Liver (tissue), 10 donors: ENCODE measurements at places on chromosomes 2 and 18. TPM values are rescaled to one million over a fixed set of nuclear protein-coding genes. Genes with fewer than 3 reads are reported as not detected.

PDE1A gene
- polyA plus RNA-seq = 1.6 TPM

DNA sequence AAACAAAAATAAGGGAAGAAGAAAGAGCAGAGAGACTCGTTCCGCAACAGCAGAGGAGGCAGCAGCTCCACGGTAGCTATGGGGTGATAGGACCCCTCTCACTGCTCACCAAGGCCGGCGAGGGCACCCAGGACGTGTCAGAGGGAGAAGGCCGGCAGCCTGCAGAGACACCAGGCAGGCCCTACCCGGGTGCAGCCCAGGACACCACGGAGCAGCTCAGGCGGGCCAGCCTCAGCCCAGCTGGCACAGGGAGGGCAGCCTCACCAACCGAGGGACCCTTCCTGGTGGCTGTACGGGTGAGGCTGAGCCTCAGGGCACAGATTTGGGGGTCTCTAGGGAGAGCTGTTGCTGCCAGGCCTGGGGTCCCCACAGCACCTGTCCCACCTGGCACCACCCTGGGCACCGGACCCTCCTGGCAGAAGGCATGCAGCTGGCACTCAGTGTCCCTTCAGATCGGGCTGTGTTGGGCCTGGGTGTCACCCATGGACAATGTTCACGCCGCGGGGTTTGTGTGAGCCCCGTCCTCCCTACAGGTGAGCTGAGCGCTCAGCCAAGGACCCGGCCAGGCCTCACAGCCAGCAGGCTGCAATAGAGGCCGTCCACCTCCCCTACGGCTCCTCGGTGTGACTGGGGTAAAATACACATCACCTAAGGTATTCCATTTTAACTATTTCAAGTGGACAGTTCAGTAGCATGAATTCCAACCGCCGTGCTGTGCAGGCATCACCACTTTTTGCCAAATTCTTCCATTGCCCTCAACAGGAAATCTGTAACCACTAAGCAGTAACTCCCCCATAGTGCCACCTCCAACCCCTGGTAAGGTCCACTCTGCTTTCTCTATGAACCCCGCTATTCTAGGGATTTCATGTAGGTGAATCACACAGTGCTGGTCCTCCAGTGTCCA lies 21.6 kb downstream of the KCNG2 start:
- H3K4me1 ChIP-seq = no peaks in the 10 kb centered on the region
- H3K36me3 ChIP-seq = no peaks in the 10 kb centered on the region
- peak; percentile 16 for DNase-seq

GRCh38 chr2:64844087-64844486 lies 145.1 kb upstream of the SLC1A4 start:
- no peak overlapping the region for H3K27ac ChIP-seq
- no peak for DNase-seq
- H3K4me1 ChIP-seq = no peaks in the 10 kb centered on the region
- H3K36me3 ChIP-seq = no peaks in the 10 kb centered on the region
- no peaks in the 10 kb centered on the region for H3K27me3 ChIP-seq

- H3K4me3 ChIP-seq = no peak overlapping the region
- H3K27me3 ChIP-seq = no peaks in the 10 kb centered on the region
- DNase-seq = no peak
Observed at GRCh38 chr2:209459359-209459758, 35.5 kb downstream of the MAP2 start.

GRCh38 chr18:46680784-46681695 lies 24.0 kb upstream of the LOXHD1 start:
- no peak for DNase-seq
- H3K36me3 ChIP-seq = no peaks in the 10 kb centered on the region
- H3K4me3 ChIP-seq = no peak overlapping the region
- no peaks in the 10 kb centered on the region for H3K4me1 ChIP-seq

AGXT gene
- polyA plus RNA-seq = 1,572 TPM

CAPG gene
- polyA plus RNA-seq = 6.3 TPM

DNA sequence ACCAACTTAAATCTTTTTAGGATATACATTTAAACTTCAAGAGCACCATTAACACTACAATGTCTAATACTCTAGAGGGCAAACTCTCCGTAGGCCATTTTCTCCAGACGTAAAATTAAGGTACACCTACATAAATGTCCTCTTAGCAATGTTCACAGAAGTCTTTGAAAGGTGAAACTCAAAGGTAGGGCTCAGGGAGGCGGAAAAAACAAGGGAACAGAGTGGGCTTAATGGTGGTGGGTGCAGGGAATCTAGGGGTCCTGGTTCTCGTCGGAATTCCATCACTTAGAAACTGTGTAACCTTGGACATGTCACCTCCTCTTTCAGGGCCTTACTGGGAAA lies 668 bp downstream of the NFU1 start:
- H3K4me3 ChIP-seq = peak overlapping the region; percentile 75
- H3K4me1 ChIP-seq = peaks cover 10% of the 10 kb centered on the region
- peak overlapping the region; percentile 98 for H3K27ac ChIP-seq

DNA sequence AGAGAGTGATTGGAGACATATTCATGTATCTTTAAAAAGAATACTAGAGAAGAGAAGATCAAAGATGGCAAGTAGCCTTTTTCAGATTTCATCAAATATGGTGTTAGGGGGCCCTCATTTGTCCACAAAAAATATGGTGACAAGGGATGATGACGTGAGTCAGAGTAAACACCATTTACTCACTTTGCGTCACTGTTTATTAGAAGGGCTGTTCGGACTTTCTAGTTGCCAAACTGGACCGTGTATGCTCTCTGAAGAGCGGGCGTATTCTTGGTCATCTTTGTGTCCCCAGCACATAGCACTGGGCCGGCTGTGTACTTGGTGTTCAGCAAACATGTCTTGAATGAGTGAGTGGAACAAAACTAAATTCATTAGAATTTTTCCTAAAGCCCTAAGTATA lies 37.5 kb downstream of the TTC39C start:
- DNase-seq = no peak
- no peak overlapping the region for H3K4me3 ChIP-seq
- H3K36me3 ChIP-seq = no peaks in the 10 kb centered on the region
- no peaks in the 10 kb centered on the region for H3K27me3 ChIP-seq
- H3K27ac ChIP-seq = peak overlapping the region; percentile 96

GPR39 gene
- 3.3 TPM for polyA plus RNA-seq

GRCh38 chr2:86441882-86442641 lies 891 bp downstream of the KDM3A start:
- peak overlapping the region; percentile 92 for H3K4me3 ChIP-seq
- H3K27me3 ChIP-seq = no peaks in the 10 kb centered on the region
- peak; percentile 57 for DNase-seq
- no peaks in the 10 kb centered on the region for H3K36me3 ChIP-seq
- H3K27ac ChIP-seq = peak overlapping the region; percentile 98
- H3K4me1 ChIP-seq = peaks cover 11% of the 10 kb centered on the region

- no peak for DNase-seq
- H3K27me3 ChIP-seq = no peaks in the 10 kb centered on the region
Observed at GRCh38 chr2:224894356-224894755, 147.9 kb downstream of the DOCK10 start.

RNF181 gene
- polyA plus RNA-seq = 195 TPM

- no peaks in the 10 kb centered on the region for H3K4me1 ChIP-seq
- H3K4me3 ChIP-seq = no peak overlapping the region
- H3K27ac ChIP-seq = no peak overlapping the region
- no peak for DNase-seq
Observed at GRCh38 chr18:28691496-28691840, 514.5 kb upstream of the CDH2 start.

ARHGAP28 gene
- 0.38 TPM for polyA plus RNA-seq

DNA sequence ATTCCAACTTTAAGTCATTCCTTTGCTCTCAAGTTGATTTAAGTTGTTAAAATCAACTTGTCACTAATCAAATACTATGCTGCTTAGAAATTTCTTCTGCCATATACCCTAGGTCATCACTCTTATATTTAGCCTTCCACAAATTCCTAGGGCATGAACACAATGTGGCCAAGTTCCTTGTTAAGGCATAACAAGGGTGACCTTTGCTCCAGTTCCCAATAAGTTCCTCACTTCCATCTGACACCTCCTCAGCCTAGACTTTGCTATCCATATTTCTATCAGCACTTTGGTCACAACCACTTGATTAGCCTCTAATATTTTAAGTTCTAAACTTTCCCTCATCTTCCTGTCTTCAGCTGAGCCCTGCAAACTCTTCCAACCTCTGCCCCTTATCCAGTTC lies 9.9 kb upstream of the TMEM37 start:
- no peak for DNase-seq
- H3K36me3 ChIP-seq = no peaks in the 10 kb centered on the region
- no peaks in the 10 kb centered on the region for H3K27me3 ChIP-seq
- H3K27ac ChIP-seq = no peak overlapping the region
- H3K4me1 ChIP-seq = peaks cover 11% of the 10 kb centered on the region
- no peak overlapping the region for H3K4me3 ChIP-seq

GRCh38 chr2:888906-889566 lies 61.6 kb upstream of the SNTG2 start:
- H3K27me3 ChIP-seq = peaks cover 4% of the 10 kb centered on the region
- no peak for DNase-seq
- H3K36me3 ChIP-seq = no peaks in the 10 kb centered on the region
- no peaks in the 10 kb centered on the region for H3K4me1 ChIP-seq

GRCh38 chr2:25222477-25223121 lies 54.2 kb upstream of the POMC start:
- no peaks in the 10 kb centered on the region for H3K4me1 ChIP-seq
- H3K27ac ChIP-seq = no peak overlapping the region
- H3K36me3 ChIP-seq = no peaks in the 10 kb centered on the region
- peak; percentile 87 for DNase-seq

RUFY4 gene
- polyA plus RNA-seq = 0.08 TPM

SLC9A4 gene
- not detected for polyA plus RNA-seq

DNA sequence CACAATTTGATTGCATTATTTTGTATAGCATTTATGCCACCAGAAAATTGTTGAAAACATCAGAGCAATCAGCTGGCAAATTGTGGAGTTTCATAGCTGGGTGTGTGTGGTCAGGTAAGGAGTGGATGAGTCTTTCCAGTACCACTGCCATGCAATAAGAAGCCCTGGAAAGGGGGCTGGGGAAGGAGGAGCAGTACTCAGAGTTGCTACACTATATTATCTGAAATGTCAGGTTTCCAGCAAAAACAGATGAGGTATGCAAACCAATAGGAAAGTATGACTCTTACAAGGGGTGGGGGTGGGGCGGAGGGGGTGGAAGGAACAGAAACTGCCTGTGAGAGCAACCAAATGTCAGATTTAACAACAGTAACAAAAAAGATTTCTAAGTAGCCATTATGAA lies 112.2 kb downstream of the SOS1 start:
- H3K27ac ChIP-seq = no peak overlapping the region
- no peak for DNase-seq
- H3K36me3 ChIP-seq = peaks cover 36% of the 10 kb centered on the region
- H3K4me1 ChIP-seq = no peaks in the 10 kb centered on the region

GRCh38 chr2:143692162-143692561 lies 562.9 kb downstream of the ARHGAP15 start:
- no peak for DNase-seq
- H3K4me3 ChIP-seq = no peak overlapping the region
- H3K36me3 ChIP-seq = no peaks in the 10 kb centered on the region
- no peaks in the 10 kb centered on the region for H3K4me1 ChIP-seq
- no peak overlapping the region for H3K27ac ChIP-seq

GRCh38 chr18:13481820-13482617 lies 244.3 kb downstream of the FAM210A start:
- no peaks in the 10 kb centered on the region for H3K27me3 ChIP-seq
- DNase-seq = no peak
- peaks cover under 1% of the 10 kb centered on the region for H3K36me3 ChIP-seq
- no peak overlapping the region for H3K27ac ChIP-seq
- H3K4me1 ChIP-seq = no peaks in the 10 kb centered on the region
- no peak overlapping the region for H3K4me3 ChIP-seq

DNA sequence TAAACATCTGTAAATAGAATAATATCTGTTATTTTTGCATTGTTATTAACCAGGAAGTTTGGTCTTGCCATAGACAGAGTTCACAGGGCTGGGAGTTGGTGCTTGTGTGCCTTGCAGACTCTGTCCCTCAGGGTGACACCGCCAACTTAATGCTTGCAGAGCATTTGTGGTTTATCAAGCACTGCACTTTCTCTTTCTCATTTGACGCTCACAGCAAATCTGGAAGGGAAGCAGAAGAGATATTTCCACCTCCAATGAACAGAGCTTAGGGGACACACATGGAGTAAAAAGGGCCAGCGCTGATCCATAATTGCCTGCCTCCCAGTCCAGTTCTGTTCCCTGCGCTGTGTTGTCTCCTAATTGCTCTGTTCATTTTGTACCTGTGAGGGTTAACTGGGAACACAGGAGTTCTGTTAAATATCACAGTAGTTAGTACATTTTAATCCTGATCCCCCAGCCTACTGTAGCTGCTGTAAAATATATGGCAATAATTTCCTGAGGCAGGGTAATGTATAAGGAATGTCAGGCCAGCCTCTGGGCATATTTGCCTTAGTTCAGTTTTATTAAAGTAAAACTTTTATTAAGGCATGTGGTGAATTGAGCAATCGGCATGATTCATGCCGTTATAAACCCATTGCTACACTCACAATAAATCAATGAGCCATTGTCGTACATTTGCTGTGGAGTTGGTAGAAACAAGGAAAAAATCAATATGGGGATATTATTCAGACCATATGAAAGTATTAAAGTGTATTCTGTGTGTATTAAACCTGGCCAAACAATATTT lies 182.5 kb upstream of the OSR1 start:
- H3K4me3 ChIP-seq = no peak overlapping the region
- H3K4me1 ChIP-seq = peaks cover 4% of the 10 kb centered on the region
- H3K27ac ChIP-seq = no peak overlapping the region
- H3K27me3 ChIP-seq = no peaks in the 10 kb centered on the region
- H3K36me3 ChIP-seq = no peaks in the 10 kb centered on the region
- DNase-seq = no peak

GRCh38 chr2:170177950-170178781 lies at the start of gene MYO3B:
TSS of gene MYO3B (plus strand) at chr2:170178147. CDS start at chr2:170178288, 141 bp downstream.
- H3K27me3 ChIP-seq = no peaks in the 10 kb centered on the region
- no peak for DNase-seq
- H3K27ac ChIP-seq = no peak within 1 kb of the TSS

SIX2 gene
- polyA plus RNA-seq = not detected

CNGA3 gene
- polyA plus RNA-seq = not detected

- no peaks in the 10 kb centered on the region for H3K4me1 ChIP-seq
- DNase-seq = no peak
- H3K27me3 ChIP-seq = no peaks in the 10 kb centered on the region
- H3K36me3 ChIP-seq = no peaks in the 10 kb centered on the region
- H3K4me3 ChIP-seq = no peak overlapping the region
- H3K27ac ChIP-seq = no peak overlapping the region
Observed at GRCh38 chr18:80169607-80170006, 60.5 kb downstream of the ADNP2 start.
